ENCODE measurements at places on chromosomes 16 and 17.

- DNase-seq = no peak
Observed at GRCh38 chr17:6098050-6098822, 28.1 kb downstream of the WSCD1 start.

DNA sequence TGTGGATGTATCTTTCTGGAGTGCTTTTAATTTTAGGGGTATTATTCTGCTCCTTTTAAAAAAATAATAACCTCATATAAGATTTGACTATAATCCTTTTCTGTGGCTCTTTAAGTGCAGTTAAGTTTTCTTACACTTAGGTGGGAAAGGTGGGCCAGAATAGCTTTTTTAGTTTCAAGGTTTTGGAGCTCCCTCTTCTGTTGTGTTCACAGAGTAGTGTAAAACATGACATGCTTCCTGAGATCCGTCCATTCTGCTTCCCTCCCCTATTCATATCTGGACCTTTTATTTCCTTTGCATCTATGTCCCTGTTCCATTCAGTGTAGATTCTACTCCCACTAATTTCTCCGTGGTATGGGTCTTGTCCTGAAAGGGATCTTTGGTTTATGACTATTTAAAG is 12.8 kb downstream of the LRRC36 start:
- no peak for DNase-seq

GRCh38 chr16:25868706-25869370 is 177.1 kb downstream of the HS3ST4 start:
- DNase-seq = no peak

DNA sequence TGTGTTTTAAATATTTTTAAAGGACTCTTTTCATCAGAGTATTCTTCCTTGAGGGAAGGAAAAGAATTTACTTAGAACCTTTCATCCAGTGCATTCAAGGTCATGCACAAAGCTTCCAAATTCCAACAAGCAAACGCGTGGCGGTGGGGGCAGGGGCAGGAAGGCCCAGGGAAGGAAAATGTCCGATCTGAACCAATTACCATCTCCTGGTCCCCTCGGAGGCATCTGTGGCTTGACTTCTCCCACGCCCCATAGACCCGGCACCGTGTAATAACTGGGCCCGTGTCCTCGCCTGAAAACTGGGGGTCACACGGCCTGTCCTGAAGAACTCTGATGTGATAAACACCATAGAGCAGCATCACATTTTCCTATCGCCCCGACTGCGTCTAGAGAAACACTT is 18.3 kb downstream of the MEAK7 start:
- no peak for DNase-seq

- DNase-seq = peak; percentile 53
Observed at GRCh38 chr16:28082624-28083023, 19.1 kb upstream of the GSG1L start.

Data from retina (tissue), 1 donor.